ENCODE measurements at places on chromosomes 3 and 15. TPM values are rescaled to one million over a fixed set of nuclear protein-coding genes. Genes with fewer than 3 reads are reported as not detected.

CHRNA5 gene
- 20.3 TPM for total RNA-seq

CADM2 gene
- 7.9 TPM for total RNA-seq

ROPN1 gene
- not detected for total RNA-seq

FBLN2 gene
- 44.3 TPM for total RNA-seq

RTP4 gene
- 5.4 TPM for total RNA-seq

WDR82 gene
- 71.0 TPM for total RNA-seq

MME gene
- 111 TPM for total RNA-seq

FSTL1 gene
- 294 TPM for total RNA-seq

NUP210 gene
- 12.1 TPM for total RNA-seq

TJP1 gene
- 105 TPM for total RNA-seq

SMAD6 gene
- 50.5 TPM for total RNA-seq

SNRPN gene
- total RNA-seq, result 277 TPM

ZNF35 gene
- total RNA-seq, result 8.4 TPM

MB21D2 gene
- total RNA-seq, result 8.7 TPM

VPS8 gene
- total RNA-seq, result 48.3 TPM

ADPRH gene
- 9.5 TPM for total RNA-seq

SNTN gene
- total RNA-seq, result not detected

RHOV gene
- total RNA-seq, result 0.63 TPM

TRIM42 gene
- total RNA-seq, result not detected

NAALADL2 gene
- 34.2 TPM for total RNA-seq

GREM1 gene
- total RNA-seq, result 293 TPM

OR5K2 gene
- total RNA-seq, result not detected

NCK1 gene
- 27.6 TPM for total RNA-seq

CCR8 gene
- total RNA-seq, result not detected

EID1 gene
- total RNA-seq, result 182 TPM

ACTR8 gene
- 31.5 TPM for total RNA-seq

WNT5A gene
- total RNA-seq, result 13.7 TPM

A4GNT gene
- not detected for total RNA-seq

SETD5 gene
- 94.3 TPM for total RNA-seq

GOLGA6A gene
- total RNA-seq, result not detected

GNAT1 gene
- not detected for total RNA-seq

FANCD2OS gene
- total RNA-seq, result not detected

TMC3 gene
- 0.06 TPM for total RNA-seq

TMCO5A gene
- total RNA-seq, result 0.14 TPM

GALNT15 gene
- total RNA-seq, result 3.9 TPM

DNAH1 gene
- 13.8 TPM for total RNA-seq

SOX2 gene
- 0.55 TPM for total RNA-seq

All from mucosa of gallbladder (tissue), 1 donor.